ENCODE measurements at places on chromosomes 4 and X. TPM values are rescaled to one million over a fixed set of nuclear protein-coding genes. Genes with fewer than 3 reads are reported as not detected.

GRCh38 chr4:120443116-120443515, 376.5 kb upstream of the MAD2L1 start:
- H3K27ac ChIP-seq = no peak overlapping the region
- H3K27me3 ChIP-seq = no peaks in the 10 kb centered on the region
- no peak overlapping the region for H3K4me3 ChIP-seq
- H3K36me3 ChIP-seq = no peaks in the 10 kb centered on the region

DNA sequence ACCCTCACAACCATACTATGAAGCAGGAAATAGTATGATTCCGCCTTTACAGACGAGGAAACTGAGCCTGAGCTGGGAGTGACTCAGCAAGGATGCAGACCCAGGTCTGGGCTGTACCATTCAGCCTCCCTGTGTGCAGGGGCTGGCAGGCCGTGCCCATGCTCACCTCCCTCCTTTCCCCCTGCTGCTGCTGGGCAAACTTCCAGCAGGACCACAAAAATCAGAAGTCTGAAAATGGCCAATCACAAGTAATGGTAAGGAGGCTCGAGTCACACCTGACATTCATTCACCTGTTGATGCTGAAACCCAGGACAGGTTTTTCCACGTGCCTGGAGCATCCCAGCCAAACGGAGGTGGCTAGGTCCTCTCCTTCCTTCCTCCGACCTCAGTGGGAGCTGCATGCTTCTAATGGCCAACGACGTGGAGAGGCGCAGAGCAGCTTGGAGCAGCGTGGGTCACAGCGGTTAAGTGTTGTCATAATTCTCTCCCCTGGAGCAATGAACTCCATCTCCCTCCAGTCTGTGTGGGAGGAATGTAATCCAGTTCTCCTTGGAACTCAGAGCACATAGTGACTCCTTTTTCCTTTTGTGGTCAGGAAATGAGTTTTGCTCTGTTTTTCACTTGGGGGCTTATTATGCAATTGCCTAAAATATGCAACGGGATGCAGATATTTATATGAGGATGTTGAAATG, 371.7 kb downstream of the BCOR start:
- no peak for DNase-seq
- H3K36me3 ChIP-seq = no peaks in the 10 kb centered on the region
- H3K27ac ChIP-seq = no peak overlapping the region

LANCL3 gene
- total RNA-seq = 0.49 TPM

IL2RG gene
- 323 TPM for total RNA-seq
